Activated naive CD8-positive, alpha-beta T cell treated with anti-CD3 and anti-CD28 coated beads, Interleukin-2, amount 50 U/mL, for 24 hours (primary cell): ENCODE measurements at places on chromosomes 3 and 15.

DNA sequence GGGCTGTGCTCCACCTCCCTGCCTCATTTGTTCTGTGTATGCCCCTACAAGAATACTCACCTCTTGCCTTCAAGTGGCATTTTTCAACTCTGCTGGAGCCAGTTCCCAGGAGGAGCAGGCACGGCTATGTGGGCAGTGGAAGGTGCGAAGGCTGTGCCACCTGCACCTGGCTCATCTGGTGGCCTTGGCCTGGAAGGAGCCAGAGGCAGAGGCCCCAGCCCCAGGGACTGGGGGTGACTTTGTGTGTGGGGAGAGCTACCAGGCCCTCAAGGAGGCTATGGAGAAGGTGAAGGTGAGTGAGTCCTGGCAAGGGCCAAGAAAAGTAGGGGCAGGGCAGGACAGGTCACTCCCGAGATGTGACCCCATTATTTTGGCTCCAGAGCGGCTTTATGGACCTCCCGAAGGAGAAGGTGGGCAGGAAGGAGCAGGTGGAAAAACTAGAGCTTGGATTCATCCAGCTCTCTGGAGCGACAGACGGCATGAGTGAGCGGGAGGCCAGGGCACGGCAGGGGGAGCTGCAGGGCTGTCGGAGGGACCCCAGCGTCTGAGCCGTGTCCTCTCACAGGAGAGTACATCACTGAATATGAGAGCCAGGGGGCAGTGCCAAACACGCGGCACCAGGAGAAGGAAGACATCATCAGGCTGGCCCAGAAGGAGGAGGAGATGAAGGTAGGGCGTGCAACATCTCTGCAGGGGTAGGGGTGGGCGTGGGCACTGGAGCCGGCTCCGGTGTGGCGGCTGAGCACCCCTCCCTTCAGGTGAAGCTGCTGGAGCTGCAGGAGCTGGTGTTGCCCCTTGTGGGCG is 57.3 kb upstream of the UBE2Q2 start:
- no peak for DNase-seq

DNA sequence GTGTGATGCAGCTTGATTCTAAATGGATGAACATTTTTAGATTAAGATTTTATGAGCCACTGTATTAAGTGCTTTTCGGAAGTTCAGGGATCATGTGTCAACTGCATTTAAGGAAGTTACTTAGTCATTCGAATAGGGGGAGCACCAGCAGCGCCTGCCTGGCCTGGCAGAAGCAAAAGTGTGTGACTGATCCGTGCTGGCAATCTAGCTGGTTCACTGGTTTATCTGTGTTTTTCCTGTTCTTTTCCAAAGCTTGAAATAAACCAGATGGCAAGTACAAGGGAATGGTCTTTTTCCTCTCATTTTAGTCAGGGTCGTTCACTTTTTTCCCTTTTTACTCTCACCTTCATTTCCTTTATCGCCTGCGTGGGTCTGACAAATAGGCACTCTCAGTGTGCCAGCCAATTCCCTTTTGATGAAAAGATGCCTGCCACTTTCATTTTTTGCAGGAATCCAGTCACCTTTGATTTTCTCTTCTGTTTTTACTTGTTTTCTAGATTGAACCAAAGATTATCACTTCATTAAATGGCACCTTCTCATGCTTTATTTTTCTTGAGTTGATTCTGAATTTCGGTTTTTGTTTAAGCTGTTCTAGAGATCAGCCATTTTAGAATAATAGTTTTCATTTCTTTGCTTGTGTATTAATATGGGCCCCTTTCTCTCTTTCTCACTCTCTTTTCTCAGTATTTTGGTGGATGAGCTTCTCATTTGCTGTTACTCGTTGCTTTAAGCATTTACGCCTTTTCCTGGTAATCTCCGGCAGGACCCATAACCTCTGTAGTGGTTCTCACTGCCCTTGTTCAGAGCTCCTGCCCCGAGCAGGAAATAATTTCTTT is 2.8 kb downstream of the ABHD2 start:
- DNase-seq = peak; percentile 50

- DNase-seq = no peak
Measured at GRCh38 chr3:184781801-184782200, 30.2 kb upstream of the VPS8 start.

- DNase-seq = no peak
Measured at GRCh38 chr3:46338840-46339239, 15.1 kb upstream of the CCR2 start.

DNA sequence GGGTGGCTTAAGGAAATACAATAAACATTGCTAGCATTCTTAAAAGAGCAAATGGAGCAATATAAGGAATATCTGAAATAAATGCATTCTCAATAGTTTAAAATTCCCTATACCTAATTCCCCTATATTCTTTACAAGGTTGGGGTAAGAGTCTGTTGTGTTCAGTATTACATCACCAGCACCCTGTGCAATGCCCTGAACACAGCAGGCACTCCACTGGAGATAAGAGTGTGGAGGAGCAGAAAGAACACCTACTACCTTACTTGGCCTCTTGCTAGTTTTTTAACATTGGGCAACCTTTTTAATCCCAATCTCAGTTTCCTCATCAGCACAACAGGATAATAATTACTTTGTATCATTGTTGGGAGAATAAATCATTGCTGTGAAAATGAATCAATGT is 140.2 kb upstream of the PLXND1 start:
- no peak for DNase-seq

DNA sequence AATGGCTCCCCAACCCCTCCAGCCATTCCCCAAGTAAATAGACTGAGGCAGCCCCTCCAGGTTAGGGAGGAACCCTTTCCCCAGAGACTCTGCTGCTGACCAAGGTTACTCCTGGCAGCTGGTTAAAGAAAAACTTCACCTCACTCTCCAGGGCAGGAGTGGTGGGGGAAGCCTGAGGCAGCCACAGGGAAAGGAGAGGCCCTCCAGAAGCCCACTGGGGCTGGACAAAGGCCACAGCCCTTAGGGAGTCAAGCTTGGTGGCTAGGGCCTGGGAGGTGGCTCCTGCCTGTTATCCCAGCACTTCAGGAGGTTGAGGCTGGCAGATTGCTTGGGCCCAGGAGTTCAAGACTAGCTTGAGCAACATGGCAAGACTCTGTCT is 923 bp downstream of the ACY1 start:
- DNase-seq = no peak
